MG63 (cell line): ENCODE measurements at places on chromosomes 13 and 19. TPM values are rescaled to one million over a fixed set of nuclear protein-coding genes. Genes with fewer than 3 reads are reported as not detected.

- no peak for DNase-seq
Observed at GRCh38 chr19:32265995-32266394, 79.4 kb upstream of the ZNF507 start.

DNA sequence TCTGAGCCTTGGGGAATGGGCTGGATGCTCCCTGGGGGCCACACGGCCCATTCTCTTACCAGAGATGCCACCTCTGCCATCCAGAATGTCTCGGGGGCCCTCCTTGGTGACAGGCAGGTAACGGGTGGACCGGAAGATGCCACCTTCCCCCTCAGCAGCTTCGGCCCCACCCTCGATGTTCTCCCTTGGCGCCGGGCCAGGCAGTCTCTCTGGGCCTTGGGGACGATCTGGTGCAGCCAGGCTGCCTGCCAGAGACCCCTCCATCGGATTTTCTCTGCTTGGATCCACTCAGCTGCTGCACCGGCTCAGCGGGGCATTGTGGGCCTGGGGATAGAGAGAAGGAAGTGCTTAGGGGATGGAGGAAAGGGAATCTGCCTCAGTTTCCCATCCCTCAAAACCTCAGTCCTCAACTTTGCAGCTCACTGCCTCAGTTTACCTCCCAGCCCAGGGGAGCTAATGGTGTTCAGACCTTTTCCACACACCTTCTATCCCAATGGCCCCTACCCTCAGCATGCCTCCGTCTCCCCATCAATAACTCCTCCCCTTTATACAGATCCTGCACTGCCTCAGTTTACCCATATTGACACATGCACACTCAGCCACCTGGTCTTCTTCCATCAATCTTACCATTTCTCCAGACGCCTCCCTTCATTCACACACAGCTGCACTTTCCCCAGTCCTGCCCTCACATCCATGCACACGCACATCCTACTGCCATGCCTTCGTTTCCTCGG, 1.5 kb downstream of the WIZ start:
- DNase-seq: no peak

DNA sequence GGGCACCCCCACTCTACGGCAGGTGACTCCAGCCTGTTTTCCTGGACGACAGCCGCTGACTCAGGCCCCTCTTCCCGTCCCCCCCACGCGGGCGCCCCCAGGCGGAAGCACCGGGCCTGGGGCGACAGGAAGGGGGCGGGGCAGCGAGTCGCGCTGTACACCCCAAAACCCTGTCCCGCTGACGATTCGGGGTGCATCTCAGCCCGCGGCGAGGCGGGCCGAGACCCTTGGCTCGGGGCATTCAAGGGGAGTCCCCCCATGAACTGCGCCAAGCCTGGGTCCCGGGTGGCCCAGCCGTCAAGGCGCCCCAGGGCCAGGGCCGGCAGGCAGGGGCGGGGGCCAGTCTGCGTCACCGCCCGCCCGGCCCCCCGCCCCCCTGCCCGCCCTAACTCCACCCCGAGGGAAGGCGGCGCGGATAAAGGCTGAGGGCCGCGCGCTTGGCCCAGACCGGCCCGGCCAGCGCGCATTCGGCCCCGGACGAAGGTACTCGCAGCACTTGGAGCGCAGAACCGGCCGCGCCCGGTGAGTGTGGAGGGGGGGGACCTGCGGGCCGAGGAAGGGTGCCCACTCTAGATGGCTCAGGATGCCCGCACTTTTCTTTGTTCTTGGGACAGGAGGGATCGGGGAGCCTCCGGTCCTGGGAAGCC, at the start of gene MIDN:
Gene MIDN, plus strand, starts transcription at position 445 of the 647 bp plus-strand sequence. CDS start 1,714 bp downstream, outside the sequence.
- DNase-seq: peak; percentile 81

GRCh38 chr13:77698201-77699058, 943 bp downstream of the SLAIN1 start:
- DNase-seq: no peak

GRCh38 chr13:43757266-43757665, 29.5 kb downstream of the ENOX1 start:
- no peak for DNase-seq

Gene ZNF726
- total RNA-seq: 4.4 and 8.1 TPM in 2 replicates
